ENCODE measurements at places on chromosomes 3 and 15. TPM values are rescaled to one million over a fixed set of nuclear protein-coding genes. Genes with fewer than 3 reads are reported as not detected.

DNA sequence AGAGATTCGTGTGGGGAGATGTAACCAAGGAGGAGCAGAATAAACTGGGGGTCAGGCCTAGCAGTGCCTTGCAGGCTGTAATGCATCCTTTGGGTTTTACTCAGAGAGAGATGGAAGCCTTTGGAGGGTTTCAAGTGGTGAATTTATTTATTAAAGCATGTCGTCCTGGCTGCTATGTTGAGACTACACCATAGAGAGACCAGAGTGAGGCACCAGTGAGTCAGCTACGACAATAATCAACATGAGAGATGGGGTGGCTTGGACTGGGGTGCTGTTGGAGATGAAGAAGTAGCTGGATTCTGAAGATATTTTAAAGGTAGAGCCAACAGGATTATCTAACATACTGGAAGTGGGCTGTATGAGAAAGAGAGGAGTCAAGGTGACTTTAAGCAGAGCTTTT is 335.3 kb upstream of the ARHGEF26 start:
- DNase-seq: no peak

GRCh38 chr15:49145651-49146609 is 9.5 kb downstream of the COPS2 start:
- peak; percentile 43 for DNase-seq

- peak; percentile 85 for DNase-seq
Measured at GRCh38 chr15:39273717-39274411, 307.0 kb upstream of the THBS1 start.

DNA sequence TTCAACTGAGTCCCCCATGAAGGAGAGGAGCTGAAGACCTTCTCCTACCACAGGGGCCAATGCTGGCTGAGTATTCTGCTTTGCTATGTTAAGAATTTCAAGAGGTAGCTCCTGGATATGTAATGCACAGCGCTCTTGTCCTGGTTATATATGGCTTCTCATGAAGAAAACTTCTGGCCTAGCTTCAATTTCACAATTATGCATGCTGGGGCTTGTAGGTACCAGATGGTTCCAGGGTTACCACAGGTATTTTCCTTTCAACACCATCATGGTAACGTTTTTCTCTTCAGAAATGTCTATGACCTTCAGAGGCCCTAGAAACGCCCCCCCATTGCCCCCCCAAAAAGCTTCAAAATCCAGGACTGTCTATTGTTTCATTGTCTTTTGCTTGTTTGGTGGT is 311.7 kb upstream of the ICE2 start:
- no peak for DNase-seq

- DNase-seq: no peak
Measured at GRCh38 chr15:88057836-88058235, 198.7 kb downstream of the NTRK3 start.

DNA sequence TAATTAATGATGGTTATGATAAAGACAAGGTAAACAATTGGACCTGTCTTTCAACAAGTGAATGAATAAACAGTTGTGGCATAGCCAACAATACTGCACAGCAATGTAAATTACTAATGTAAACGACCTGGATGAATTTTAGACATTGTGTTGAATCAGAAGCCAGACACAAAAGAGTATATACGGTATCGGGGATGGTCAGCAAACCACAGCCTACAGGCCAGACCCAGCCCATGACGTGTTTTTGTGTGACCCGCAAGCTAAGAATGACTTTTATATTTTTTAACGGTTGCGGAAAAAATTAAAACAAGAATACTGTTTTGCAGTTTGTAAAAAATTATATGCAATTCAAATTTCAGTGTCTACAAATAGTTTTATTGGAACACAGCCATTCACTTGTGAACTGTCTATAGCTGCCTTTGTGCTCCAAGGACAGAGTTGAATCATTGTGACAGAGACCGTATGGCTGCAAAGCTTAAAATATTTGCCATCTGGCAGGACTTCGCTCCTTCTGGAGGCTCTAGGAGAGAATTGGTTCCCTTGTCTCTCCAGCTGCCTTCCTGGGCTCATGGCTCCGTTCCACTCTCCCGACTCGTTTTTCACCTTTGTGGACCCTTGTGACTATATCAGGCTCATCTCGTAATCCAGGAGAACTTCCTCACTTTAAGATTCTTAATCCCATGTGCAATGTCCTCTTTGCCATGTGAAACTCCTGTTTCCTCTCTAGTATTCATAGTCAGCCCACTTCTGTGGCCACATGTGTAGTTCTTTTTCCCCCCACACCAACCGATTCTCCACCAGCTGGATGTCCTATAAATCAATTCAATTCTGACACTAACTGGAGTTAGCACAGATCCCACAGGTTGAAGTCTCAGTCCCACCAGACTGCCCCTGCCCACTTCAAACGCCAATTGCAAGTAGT is 72.7 kb downstream of the CMTM8 start:
- DNase-seq: peak; percentile 91

Gene ESYT3
- 11.0 TPM for polyA plus RNA-seq

Gene MAN2C1
- polyA plus RNA-seq: 95.0 TPM

Gene TRIM59
- 15.0 TPM for polyA plus RNA-seq

Gene PIGZ
- 0.78 TPM for polyA plus RNA-seq

Gene AP3B2
- polyA plus RNA-seq: 0.82 TPM

Gene SCG3
- polyA plus RNA-seq: 0.18 TPM

GRCh38 chr3:56042326-56042951 is 425.8 kb downstream of the ERC2 start:
- DNase-seq: peak; percentile 81

- no peak for DNase-seq
Measured at GRCh38 chr3:130692455-130692854, 54.2 kb downstream of the PIK3R4 start.

- DNase-seq: peak; percentile 32
Measured at GRCh38 chr3:10292505-10293419, at the start of gene GHRL. Gene GHRL (minus strand): TSS chr3:10292947. CDS start chr3:10290180, 2,767 bp downstream.

Gene RGMA
- polyA plus RNA-seq: 68.9 TPM

GRCh38 chr3:46829699-46830208 is 33.5 kb downstream of the MYL3 start:
- no peak for DNase-seq

DNA sequence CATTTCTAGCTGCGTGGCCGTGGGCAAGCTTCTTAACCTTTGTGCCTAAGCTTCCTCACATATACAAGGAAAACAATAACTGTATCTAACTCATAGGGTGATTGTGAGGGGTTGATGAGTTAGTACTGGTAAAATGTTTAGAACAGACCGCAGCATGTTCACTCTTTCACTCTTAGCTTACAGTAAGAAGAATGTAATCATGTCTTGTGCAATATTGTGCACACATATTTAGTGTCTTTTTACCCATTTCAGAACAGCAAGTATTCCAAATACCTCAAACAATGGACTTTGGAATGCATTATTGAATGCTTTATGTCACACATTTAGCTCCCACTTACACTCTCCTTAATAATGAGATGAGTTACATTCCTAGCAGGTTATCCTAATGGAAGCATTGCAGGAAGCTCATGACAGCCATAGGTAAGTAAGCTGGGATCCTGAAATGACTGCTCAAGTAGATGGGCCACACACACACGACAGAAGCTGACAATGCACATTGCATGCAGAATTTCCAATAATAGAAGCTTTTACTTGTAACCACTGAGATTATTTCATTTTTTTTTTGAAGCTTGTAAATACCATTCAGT is 468.9 kb upstream of the WNT5A start:
- no peak for DNase-seq

DNA sequence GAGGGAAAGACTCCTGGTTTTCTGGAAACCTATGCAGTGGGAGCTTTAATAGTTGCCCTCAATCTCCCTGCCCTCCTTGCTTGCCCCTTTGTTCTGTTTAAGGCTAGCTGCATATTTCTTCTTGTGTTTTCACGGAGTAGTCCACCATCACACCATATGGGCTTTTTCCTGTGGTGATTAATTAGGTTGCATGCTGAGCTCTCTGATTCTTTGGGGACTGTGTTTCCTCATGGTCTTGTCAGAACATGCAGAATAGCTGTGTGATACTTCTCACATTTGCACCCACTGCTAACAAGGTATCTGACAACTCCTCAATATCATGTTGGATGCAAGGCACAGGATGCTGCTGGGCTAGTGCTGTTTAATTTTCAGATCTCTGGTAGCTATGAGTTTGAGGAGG is 139.6 kb downstream of the PTPRG start:
- DNase-seq: no peak

DNA sequence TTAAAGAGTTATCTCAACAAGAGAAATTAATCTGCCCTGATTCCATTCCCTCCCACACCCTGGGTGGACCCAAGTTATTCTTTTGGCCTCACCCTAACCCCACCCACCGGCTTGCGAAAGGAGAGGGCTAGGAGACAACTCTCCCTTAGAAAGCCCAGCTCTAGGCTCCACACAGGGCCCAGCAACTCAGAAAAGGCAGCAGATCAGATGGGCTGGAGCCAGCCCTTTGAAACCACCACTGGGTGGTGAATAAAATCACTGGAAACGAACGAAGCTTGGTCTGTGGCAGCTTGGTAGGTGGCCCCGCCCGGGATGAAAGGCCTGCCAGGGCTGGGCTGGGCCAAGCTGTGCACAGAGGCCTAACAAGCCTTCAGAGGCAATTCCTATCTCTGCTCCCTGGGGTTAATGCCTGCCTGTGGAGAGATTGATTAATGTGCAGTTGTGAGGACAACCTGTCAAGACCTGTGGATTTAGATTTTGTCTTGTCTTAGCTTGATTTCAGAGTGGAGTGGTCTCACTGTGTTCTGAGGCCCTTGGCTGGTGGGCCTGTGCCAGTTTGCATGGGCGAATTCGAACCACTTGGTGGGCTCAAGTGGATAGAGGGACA is 38.8 kb downstream of the BHLHE40 start:
- peak; percentile 31 for DNase-seq

DNA sequence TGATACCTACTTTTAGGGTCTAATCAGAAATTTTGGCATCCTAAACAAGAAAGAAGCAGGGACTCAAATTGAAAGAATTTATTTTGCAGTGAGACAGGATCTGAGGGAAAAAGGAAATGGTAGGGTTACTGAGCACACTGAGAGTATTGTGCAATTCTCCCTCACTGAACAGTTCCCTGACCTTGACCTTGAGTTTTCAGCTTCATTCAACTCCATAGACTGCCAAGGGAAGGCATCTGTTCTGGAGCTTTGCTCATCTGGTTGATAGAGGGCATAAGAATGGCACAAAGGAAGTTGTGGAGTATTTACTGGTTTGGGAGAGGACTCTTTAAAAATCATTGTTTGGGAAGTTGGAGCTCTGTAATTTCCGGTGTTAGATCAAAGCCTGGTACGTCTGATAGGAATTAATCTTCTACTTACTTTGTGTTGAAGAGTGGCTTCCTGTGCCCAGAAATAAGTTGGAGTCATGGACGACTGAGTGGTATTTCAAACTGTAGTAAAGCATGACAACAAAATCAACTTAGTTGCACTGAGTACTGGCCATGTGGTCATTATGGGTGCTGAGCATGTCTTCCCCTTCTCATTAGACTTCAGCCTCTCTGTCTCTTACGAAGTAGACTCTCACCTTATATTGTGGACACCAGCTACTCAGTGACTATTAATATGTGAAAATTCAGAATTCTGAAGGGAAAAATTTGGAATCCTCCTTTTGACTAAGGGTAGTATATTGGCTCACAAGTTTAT is 40.8 kb downstream of the CLDN1 start:
- no peak for DNase-seq

DNA sequence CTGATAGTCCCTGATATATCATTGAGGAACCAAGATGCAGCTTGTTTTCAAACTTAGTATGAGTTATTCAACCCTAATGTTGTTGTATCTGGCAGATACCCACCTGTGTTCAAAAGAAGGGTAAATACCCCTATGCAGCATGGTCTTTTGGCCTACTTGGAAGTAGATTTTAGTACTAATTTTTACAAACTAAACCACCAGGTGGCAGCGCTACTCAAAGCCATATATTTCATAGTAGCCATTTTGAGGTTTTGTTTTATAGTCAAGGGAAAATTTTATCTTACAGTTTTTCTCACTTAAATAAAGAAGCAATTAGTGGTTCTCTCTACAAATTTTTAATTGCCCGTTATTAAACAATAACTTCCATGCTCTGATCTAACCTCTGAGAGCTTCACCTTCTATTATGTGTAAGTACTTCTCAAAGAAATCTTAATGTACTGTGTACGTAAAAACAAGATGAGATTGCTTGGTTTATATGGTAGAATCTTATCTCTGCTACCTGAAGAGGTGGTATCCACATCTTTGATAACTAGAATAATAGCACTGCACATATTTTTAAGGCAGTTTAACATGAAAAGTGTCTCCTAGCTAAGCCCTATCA is 31.5 kb upstream of the MLF1 start:
- DNase-seq: peak; percentile 35

DNA sequence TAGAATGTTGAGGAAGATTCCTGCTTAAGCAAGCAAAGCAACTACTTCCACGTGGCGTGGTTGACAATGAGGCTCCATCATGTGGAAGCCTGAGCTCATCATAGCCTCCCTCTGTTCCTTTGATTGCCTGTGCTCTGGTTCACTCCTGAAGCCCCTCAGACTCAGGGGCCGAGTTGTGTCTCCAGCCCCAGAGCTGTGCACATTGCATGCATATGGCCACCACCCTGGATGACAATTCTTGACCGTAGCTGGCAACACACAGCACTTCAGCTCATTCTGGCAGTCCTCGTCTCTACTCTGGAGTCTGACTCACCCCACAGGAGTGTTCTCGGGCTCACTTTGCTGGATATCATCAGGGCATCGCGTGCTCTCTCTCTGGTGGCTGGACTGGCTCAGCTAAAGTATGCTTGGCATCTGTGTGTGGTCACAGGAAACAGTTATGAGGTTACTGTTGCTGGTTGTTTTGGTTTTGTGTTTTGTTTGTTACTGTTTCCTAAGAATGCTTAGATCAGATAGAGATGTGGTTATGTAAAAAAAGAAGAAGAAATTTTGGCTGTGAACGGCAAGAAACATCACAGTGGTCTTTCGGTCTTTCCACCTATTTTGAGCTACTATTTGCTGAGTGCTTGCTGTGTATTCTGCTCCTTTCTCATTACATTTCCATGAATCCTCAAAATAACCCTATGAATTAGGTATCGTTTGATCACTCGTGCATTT is 41.6 kb upstream of the MRPS22 start:
- no peak for DNase-seq

GRCh38 chr3:190738636-190739155 is 123.8 kb downstream of the GMNC start:
- DNase-seq: peak; percentile 87

- no peak for DNase-seq
Measured at GRCh38 chr3:10380906-10381305, 60.0 kb upstream of the SEC13 start.

- DNase-seq: no peak
Measured at GRCh38 chr15:59707619-59708018, 18.5 kb upstream of the BNIP2 start.

- DNase-seq: peak; percentile 69
Measured at GRCh38 chr3:66498687-66499621, 1.9 kb downstream of the LRIG1 start.

- peak; percentile 44 for DNase-seq
Measured at GRCh38 chr3:110697961-110698360, 373.7 kb upstream of the NECTIN3 start.

- DNase-seq: peak; percentile 64
Measured at GRCh38 chr3:101725194-101725889, 928 bp downstream of the CEP97 start.

GRCh38 chr15:58748852-58749531 is 515 bp downstream of the ADAM10 start:
- peak; percentile 72 for DNase-seq

DNA sequence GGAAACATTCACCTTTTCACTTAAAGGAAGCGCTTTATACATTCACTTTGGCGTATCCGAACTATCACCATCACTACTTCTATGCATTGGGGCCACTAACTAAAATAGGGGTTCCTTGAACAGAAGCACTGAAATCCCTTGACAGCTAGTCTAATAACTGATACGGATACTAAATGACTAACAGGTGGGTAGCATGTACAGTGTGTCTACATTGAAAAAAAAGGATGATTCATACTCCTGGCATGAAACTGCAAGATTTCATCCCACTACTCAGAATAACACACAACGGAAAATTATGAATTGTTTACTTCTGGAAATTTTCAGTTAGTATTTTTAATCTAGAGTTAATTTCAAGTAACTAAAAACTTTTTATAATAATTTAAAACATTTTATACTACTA is 96.7 kb downstream of the SMARCC1 start:
- no peak for DNase-seq
